ENCODE measurements at places on chromosomes 2 and 18. TPM values are rescaled to one million over a fixed set of nuclear protein-coding genes. Genes with fewer than 3 reads are reported as not detected.

Gene MALL
- not detected for total RNA-seq

Gene KRTCAP3
- total RNA-seq = 7.5 TPM

Gene ARHGAP15
- 167 TPM for total RNA-seq

Gene TRIM43B
- total RNA-seq = not detected

Gene UGT1A3
- total RNA-seq = not detected

Gene TUBA3D
- not detected for total RNA-seq

Gene SF3B1
- total RNA-seq = 304 TPM

Gene IL1F10
- not detected for total RNA-seq

Gene EGR4
- not detected for total RNA-seq

Gene ASAP2
- 0.71 TPM for total RNA-seq

Gene COL4A4
- total RNA-seq = 0.35 TPM

Gene DCDC2C
- not detected for total RNA-seq

DNA sequence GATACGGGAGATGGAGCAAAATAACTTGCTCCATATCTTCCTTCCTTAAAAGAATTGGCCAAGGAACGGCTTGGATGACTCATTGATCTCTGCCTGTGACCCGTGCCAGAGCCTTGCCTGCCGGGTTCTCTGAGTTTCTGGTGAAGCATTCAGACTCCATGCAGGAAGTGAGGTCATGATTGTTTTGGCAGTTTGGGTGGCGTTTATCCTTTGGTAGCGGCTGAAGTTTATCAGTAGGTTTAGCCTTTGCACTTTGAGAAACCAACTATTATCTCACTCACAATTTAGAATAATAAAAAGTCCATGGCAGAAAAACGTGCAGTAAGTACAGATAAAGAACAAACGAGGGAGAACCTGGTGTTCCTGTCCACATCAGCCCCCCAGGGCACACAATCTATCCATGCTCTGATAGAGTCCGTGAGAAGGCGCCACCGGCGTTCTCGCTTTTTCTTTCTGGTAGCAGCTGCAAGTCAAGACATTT is 15.0 kb upstream of the CTAGE1 start:
- no peaks in the 10 kb centered on the region for H3K36me3 ChIP-seq
- H3K27ac ChIP-seq = no peak overlapping the region
- DNase-seq = no peak
- no peaks in the 10 kb centered on the region for H3K27me3 ChIP-seq
- no peaks in the 10 kb centered on the region for H3K4me1 ChIP-seq

DNA sequence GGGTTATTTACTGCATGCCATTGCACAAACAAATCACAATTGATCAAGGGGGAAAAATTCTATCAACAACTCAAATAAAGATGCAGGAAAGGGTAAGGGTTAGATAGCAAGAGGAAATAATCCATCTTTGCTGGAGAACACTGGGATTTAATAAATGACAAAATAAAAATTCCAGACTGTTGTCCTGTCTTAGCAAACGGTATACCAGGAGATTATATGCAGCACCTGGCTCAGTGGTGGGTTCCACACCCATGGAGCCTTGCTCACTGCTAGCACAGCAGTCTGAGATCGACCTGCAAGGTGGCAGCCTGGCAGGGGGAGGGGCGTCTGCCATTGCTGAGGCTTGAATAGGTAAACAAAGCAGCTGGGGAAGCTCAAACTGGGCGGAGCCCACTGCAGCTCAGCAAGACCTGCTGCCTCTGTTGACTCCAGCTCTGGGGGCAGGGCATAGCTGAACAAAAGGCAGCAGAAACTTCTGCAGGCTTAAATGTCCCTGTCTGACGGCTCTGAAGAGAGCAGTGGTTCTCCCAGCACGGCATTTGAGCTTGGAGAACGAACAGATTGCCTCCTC is 296.5 kb upstream of the THSD7B start:
- peaks cover 20% of the 10 kb centered on the region for H3K27me3 ChIP-seq
- no peaks in the 10 kb centered on the region for H3K36me3 ChIP-seq
- H3K4me1 ChIP-seq = no peaks in the 10 kb centered on the region

DNA sequence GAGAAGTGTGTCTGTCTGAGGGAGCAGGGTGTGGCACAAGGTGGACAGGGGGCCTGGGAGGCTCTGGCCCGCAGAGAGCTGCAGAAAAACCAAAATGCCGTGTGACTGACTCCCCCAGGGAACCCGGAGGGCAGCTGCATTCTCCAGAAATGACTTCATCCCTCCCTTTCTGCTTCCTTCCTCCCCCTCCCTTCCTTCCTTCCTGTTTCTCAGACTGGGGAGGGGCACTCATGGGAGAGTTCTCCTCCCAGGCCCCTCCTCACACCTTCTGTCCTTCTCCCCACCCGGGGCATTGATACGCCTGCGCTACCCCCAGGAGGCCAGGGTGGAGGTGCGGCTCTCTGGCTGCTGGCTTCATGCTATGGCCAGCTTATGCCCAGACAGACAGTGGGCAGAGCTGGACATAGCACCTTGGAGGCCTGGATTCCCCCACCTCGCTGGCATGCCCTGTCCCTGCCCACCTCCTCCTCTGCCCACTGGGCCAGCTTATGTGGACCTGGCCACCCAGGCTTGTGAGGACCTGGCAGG is 8.2 kb upstream of the GPR17 start:
- H3K27me3 ChIP-seq = no peaks in the 10 kb centered on the region
- H3K27ac ChIP-seq = peak overlapping the region; percentile 62
- peaks cover 42% of the 10 kb centered on the region for H3K4me1 ChIP-seq
- peak overlapping the region; percentile 4 for H3K4me3 ChIP-seq
- H3K36me3 ChIP-seq = no peaks in the 10 kb centered on the region

DNA sequence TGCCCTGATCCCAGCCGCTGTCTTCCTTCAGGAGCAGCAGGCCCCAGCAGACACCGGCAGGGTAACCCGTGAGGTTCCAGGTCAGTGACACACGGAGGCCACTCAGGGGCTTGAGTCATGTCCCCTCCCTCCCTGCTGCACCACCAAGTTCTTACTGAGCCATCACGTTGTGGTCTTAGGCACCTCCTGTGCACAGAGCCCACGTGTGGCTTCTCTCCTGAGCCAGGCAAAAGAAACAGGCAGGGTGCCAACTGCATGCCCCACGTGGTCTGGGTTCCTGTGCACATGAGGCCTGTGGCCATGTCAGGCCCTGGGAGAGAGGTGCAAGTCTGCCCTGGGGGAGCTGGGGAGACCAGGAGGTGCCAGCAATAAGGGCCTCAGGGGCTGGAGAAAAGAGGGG is 264.8 kb downstream of the KLHL29 start:
- no peak overlapping the region for H3K27ac ChIP-seq
- no peaks in the 10 kb centered on the region for H3K4me1 ChIP-seq
- no peaks in the 10 kb centered on the region for H3K36me3 ChIP-seq
- H3K4me3 ChIP-seq = no peak overlapping the region
- no peak for DNase-seq

DNA sequence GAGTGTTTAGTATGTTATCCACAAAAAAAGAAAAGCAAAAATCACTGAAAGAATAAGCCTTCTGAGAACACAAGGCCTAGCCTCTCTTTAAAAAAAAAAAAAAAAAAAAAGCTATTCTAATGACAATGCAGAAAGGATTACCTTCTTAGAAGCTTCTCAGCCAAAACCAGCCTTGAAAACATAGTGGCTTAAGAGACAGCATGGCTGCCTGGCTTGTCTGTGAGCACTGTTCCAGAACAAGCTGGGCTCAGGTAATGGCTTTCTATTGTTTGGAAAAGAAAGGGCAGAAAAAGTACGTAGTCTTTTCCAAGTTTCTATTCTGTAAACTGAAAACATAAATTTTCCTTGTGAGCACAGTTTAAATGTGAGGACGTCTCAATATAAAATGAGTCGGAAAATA is 119.5 kb downstream of the MAP3K20 start:
- no peak overlapping the region for H3K4me3 ChIP-seq
- H3K4me1 ChIP-seq = no peaks in the 10 kb centered on the region
- DNase-seq = no peak

- H3K27me3 ChIP-seq = no peaks in the 10 kb centered on the region
- DNase-seq = no peak
- H3K36me3 ChIP-seq = peaks cover 12% of the 10 kb centered on the region
- peaks cover 58% of the 10 kb centered on the region for H3K4me1 ChIP-seq
- H3K27ac ChIP-seq = peak overlapping the region; percentile 70
- peak overlapping the region; percentile 85 for H3K4me3 ChIP-seq
Observed at GRCh38 chr2:216012133-216012829, 1.1 kb downstream of the MREG start.

DNA sequence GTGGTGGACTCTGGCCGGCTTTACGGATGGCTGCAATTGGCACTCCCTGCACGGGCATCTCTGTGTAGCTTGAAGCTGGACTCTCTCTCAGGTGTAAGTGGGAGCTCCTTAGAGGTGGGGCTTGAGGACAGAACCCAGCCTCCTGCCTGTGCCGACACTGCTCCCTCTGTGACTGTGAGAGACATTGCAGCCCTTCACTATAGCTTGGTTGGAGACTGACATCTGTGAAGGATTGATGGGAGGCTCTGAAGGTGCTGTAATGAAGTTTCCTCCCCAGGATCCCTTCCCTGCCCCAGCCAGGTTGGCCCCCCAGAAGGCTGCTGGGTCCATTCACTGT is 166.7 kb downstream of the SH3RF3 start:
- H3K4me1 ChIP-seq = peaks cover 8% of the 10 kb centered on the region
- no peaks in the 10 kb centered on the region for H3K36me3 ChIP-seq
- no peak overlapping the region for H3K4me3 ChIP-seq
- peaks cover 16% of the 10 kb centered on the region for H3K27me3 ChIP-seq
- no peak overlapping the region for H3K27ac ChIP-seq
- no peak for DNase-seq

GRCh38 chr2:235218486-235218907 is 266.7 kb downstream of the SH3BP4 start:
- H3K36me3 ChIP-seq = no peaks in the 10 kb centered on the region
- H3K4me3 ChIP-seq = no peak overlapping the region
- no peaks in the 10 kb centered on the region for H3K27me3 ChIP-seq
- H3K4me1 ChIP-seq = no peaks in the 10 kb centered on the region

- H3K36me3 ChIP-seq = no peaks in the 10 kb centered on the region
- no peaks in the 10 kb centered on the region for H3K4me1 ChIP-seq
- DNase-seq = no peak
Observed at GRCh38 chr2:5145801-5146200, 546.4 kb upstream of the SOX11 start.

GRCh38 chr2:150309311-150310080 is 178.0 kb downstream of the RND3 start:
- no peak for DNase-seq
- no peak overlapping the region for H3K27ac ChIP-seq
- H3K4me1 ChIP-seq = no peaks in the 10 kb centered on the region
- no peak overlapping the region for H3K4me3 ChIP-seq
- no peaks in the 10 kb centered on the region for H3K27me3 ChIP-seq

- H3K36me3 ChIP-seq = peaks cover 68% of the 10 kb centered on the region
- peak overlapping the region; percentile 84 for H3K27ac ChIP-seq
- peaks cover 65% of the 10 kb centered on the region for H3K4me1 ChIP-seq
- no peaks in the 10 kb centered on the region for H3K27me3 ChIP-seq
- DNase-seq = no peak
Observed at GRCh38 chr2:38597115-38597514, 5.6 kb downstream of the HNRNPLL start.

DNA sequence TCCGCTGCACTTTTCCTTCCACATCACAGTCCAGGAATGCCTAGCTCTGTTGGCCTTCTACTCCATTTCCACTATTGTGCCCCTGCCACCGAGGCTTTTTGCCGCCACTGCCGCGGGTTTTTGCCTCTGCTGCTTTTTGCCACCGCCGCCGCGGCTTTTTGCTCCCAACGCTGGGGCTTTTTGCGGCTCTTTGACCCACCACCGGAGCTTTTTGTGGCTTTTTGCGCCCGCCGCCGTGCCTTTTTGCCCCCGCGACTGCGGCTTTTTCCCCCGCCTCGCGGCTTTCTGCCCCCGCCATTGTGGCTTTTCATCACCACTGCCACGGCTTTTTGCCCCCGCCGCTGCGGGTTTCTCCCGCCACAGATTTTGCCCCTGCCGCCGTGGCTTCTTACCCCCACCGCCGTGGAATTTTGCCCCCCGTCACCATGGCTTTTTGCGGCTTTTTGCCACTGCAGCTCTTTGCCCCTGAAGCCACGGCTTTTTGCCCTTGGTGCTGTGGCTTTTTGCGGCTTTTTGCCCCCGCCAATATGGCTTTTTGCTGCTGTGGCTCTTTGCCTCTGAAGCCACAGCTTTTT is 2798.7 kb upstream of the TEKT4 start:
- no peak overlapping the region for H3K27ac ChIP-seq
- no peaks in the 10 kb centered on the region for H3K4me1 ChIP-seq
- H3K36me3 ChIP-seq = no peaks in the 10 kb centered on the region
- DNase-seq = no peak

DNA sequence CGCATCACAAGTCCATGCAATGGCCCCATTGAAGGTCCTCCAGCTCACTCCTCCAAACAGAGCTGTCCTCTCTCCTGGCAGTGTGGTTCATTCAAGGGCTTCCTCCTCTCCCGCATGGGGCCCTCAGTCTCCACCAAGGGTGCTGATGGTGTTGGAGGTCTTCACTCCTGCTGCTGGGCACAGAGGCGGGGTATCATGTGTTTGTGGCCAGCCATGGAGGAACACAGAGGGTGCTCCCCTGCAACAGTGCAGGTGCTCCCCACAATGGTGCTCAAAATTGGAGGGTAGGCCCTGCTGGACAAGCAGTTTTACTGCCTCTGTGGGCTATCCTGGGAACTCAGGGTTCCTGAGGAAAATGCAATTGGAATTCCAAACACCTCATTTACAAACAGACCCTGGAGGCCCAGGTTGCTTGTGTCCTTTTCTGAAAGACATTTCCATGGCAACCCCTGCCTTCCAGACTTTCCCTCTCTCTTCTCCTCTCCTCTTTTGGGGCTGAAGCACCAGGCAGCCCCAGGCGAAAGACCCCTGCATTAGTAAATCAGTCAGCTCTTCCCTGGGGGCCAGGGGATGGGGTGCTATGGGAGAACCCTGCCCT is 256.0 kb downstream of the HAUS1 start:
- H3K27me3 ChIP-seq = no peaks in the 10 kb centered on the region
- H3K4me3 ChIP-seq = no peak overlapping the region
- H3K4me1 ChIP-seq = no peaks in the 10 kb centered on the region
- no peak for DNase-seq
- H3K27ac ChIP-seq = no peak overlapping the region

- no peaks in the 10 kb centered on the region for H3K4me1 ChIP-seq
- H3K27ac ChIP-seq = no peak overlapping the region
- H3K27me3 ChIP-seq = no peaks in the 10 kb centered on the region
- no peaks in the 10 kb centered on the region for H3K36me3 ChIP-seq
Observed at GRCh38 chr2:84077496-84077895, 381.6 kb downstream of the SUCLG1 start.

DNA sequence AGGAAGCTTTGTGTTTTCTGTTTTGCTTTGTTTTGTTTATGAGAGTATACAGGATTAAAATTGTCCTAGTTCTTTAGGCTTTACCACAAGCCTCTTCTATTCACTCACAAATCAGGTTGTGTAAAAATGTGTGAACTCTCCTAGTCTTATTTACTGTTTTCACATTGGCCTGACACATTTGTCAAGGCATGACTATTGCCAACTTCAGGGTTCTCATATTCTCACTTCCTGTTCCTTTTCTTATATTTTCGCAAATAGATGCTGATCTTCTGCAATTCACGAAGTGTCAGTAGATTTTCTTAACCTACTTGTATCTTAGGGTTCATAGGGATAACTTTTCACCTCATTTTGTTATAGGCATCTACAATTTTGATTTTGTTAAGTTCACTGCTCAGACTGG is 67.1 kb downstream of the CCDC102B start:
- H3K27me3 ChIP-seq = no peaks in the 10 kb centered on the region
- no peaks in the 10 kb centered on the region for H3K36me3 ChIP-seq
- H3K4me3 ChIP-seq = no peak overlapping the region
- DNase-seq = no peak
- H3K27ac ChIP-seq = no peak overlapping the region

GRCh38 chr2:216710551-216711301 is 15.4 kb upstream of the IGFBP5 start:
- no peak overlapping the region for H3K27ac ChIP-seq
- H3K4me3 ChIP-seq = no peak overlapping the region
- H3K27me3 ChIP-seq = peaks cover 3% of the 10 kb centered on the region
- no peaks in the 10 kb centered on the region for H3K36me3 ChIP-seq
- H3K4me1 ChIP-seq = no peaks in the 10 kb centered on the region

Measured in activated CD4-positive, alpha-beta memory T cell treated with anti-CD3 and anti-CD28 coated beads, Interleukin-2, amount 10 ng/mL, durations not matched to agents 7 days and 5 days (primary cell).